ENCODE measurements at places on chromosomes 5 and 9.

DNA sequence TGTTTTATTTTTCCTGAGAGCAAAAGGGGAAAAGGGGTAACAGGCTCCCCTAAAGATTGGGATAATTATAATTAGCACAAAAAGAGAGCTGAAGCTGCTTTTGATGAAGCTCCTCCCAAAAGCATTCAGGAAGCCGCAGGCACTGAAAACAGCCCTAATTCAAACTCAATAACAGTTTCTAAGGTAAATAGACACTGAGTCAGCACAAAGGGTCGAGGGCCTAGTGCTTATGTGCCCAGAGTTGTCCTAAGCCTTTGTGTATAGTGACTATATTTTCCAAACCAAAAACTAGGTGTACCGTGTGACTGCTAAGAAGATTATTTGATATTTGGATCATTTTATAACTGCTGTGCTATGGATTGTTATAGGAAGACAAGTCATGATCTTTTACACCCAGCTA, 67.7 kb downstream of the HMHB1 start:
- H3K4me1 ChIP-seq: no peaks in the 10 kb centered on the region
- H3K4me3 ChIP-seq: no peak overlapping the region
- no peak overlapping the region for H3K27ac ChIP-seq
- no peaks in the 10 kb centered on the region for H3K36me3 ChIP-seq
- no peak for DNase-seq

DNA sequence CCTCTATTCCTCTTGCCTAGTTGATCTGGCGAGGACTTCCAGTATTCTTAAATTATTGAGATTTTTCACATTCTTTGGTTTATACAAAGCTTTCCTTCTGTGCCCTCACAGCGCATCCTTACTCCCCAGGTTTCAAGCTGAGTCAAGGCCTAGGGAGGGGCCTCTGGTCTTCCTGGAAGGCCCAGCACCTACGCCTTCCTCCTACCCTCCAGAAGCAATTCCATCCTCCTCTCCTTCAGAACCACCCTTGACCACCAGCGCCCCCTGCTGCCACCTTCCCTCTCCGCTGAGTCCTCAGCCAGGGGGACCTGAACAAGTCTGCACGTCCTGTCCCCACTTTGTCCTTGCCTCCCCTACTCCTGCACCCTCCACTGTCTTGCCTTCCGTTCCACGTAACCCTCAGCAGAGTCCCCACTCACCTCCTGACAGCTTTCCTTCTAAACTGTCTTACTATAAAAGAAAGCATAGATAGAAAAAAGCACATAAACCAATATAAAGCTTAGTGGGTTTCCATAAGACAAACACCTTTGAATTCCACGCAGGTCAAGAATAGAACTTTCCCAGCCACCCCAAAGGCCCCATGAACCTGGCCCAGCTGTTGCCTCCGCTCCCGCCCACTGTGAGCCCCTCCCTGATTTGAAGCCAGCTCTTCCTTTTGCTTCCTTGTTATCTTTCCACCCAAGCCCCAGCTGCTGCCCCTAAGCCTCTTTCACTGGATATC, 63.0 kb upstream of the CTSL start:
- H3K4me1 ChIP-seq: no peaks in the 10 kb centered on the region
- H3K4me3 ChIP-seq: no peak overlapping the region
- no peaks in the 10 kb centered on the region for H3K36me3 ChIP-seq
- no peak overlapping the region for H3K27ac ChIP-seq
- no peaks in the 10 kb centered on the region for H3K27me3 ChIP-seq

GRCh38 chr5:170846416-170846815, 15.4 kb upstream of the RANBP17 start:
- H3K27ac ChIP-seq: no peak overlapping the region
- H3K36me3 ChIP-seq: no peaks in the 10 kb centered on the region
- no peak overlapping the region for H3K4me3 ChIP-seq
- H3K4me1 ChIP-seq: no peaks in the 10 kb centered on the region

- no peaks in the 10 kb centered on the region for H3K27me3 ChIP-seq
- H3K4me1 ChIP-seq: no peaks in the 10 kb centered on the region
- no peak overlapping the region for H3K4me3 ChIP-seq
- DNase-seq: no peak
- no peaks in the 10 kb centered on the region for H3K36me3 ChIP-seq
- no peak overlapping the region for H3K27ac ChIP-seq
Measured at GRCh38 chr5:148902478-148902877, 76.1 kb downstream of the ADRB2 start.

- H3K4me1 ChIP-seq: peaks cover 6% of the 10 kb centered on the region
- no peaks in the 10 kb centered on the region for H3K27me3 ChIP-seq
- no peak overlapping the region for H3K4me3 ChIP-seq
- H3K36me3 ChIP-seq: no peaks in the 10 kb centered on the region
Measured at GRCh38 chr9:114798780-114799427, 6.9 kb downstream of the TNFSF15 start.

DNA sequence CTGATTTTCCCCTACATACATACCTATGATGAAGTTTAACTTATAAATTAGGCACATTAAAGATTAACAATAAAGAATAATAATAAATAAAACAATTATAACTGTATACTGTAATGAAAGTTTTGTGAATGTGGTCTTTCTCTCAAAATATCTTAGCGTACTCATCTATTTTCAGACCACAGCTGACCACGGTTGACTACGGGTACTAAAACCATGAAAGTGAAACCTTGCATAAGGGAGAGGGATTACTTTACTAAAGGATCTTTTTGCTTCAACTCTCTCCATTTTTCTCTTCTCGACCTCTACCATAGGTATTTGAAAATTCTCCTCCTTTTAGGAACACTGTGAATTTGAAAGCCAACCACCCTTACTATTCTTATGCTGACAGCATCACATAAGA, 475.5 kb downstream of the CETN3 start:
- DNase-seq: no peak
- H3K27ac ChIP-seq: no peak overlapping the region
- no peak overlapping the region for H3K4me3 ChIP-seq
- peaks cover 20% of the 10 kb centered on the region for H3K4me1 ChIP-seq

DNA sequence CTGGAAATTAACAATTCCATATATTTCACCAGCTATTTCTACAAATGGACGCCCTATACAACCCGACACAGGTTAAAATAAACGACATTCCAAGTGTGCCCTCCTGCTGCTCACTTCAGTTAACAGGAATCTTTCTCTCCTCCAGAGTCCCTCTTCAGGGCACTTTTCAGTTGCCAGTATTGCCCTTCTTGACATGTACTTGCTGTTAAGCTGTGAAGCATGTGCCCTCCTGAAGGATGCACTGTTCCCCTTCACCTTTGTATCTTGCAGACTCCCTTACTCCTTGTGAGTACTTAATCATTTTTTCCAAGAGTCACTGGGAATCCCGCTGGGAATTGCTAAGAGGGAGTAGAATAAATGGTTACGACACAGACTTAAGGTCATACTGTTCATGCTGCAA, 364.1 kb downstream of the CTNND2 start:
- no peak overlapping the region for H3K27ac ChIP-seq
- no peaks in the 10 kb centered on the region for H3K4me1 ChIP-seq
- H3K27me3 ChIP-seq: no peaks in the 10 kb centered on the region
- DNase-seq: no peak
- no peaks in the 10 kb centered on the region for H3K36me3 ChIP-seq

DNA sequence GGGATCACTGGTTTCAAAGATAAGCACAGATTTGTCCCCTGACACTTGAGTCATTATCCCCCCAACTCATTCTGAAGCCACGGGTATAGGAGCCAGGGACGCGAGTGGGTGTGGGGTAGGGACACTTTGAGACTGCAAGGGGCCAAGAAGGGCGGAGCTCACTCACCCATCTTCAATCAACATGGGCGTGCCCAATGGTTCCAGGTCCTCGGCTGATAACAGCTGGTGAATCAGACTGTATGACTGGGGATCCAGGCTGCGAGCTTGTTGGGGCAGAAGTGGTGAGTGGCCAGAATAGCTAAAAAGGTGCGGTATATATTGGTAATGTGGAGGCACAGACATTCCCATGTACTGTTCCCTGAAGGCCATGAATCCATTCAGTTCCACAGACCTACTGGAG, 30.7 kb upstream of the NR5A1 start:
- peaks cover 6% of the 10 kb centered on the region for H3K36me3 ChIP-seq
- H3K4me1 ChIP-seq: no peaks in the 10 kb centered on the region
- H3K27ac ChIP-seq: no peak overlapping the region
- H3K27me3 ChIP-seq: no peaks in the 10 kb centered on the region

DNA sequence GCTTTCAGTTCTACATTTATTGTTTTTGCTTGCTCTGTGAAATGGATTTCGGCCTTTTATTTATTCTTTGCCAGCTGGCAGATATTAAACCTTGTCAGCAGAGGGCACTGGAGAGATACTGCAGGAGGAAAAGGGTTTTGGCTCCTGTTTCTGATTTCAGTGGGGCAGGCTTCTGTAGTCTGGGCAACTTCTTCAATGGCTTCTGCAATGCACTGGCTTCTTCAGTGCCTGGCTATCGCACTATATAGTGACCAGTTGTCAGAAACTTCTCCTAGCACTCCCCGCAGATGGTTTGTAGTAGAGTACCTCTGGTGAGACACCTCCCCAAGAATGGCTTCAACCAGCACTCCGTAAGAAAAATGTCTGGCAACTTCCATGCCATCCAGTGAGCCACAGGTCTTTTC, 3.2 kb upstream of the NFX1 start:
- no peaks in the 10 kb centered on the region for H3K27me3 ChIP-seq
- H3K36me3 ChIP-seq: peaks cover 5% of the 10 kb centered on the region
- H3K4me1 ChIP-seq: peaks cover 19% of the 10 kb centered on the region
- DNase-seq: peak; percentile 46

- no peak for DNase-seq
- H3K4me1 ChIP-seq: no peaks in the 10 kb centered on the region
- no peaks in the 10 kb centered on the region for H3K27me3 ChIP-seq
- H3K27ac ChIP-seq: no peak overlapping the region
- H3K4me3 ChIP-seq: no peak overlapping the region
Measured at GRCh38 chr9:14031810-14032209, 282.1 kb downstream of the NFIB start.

- peaks cover 30% of the 10 kb centered on the region for H3K36me3 ChIP-seq
- no peaks in the 10 kb centered on the region for H3K27me3 ChIP-seq
- DNase-seq: no peak
- peak overlapping the region; percentile 62 for H3K27ac ChIP-seq
- peaks cover 5% of the 10 kb centered on the region for H3K4me1 ChIP-seq
Measured at GRCh38 chr9:38393128-38393796, 760 bp downstream of the ALDH1B1 start.

DNA sequence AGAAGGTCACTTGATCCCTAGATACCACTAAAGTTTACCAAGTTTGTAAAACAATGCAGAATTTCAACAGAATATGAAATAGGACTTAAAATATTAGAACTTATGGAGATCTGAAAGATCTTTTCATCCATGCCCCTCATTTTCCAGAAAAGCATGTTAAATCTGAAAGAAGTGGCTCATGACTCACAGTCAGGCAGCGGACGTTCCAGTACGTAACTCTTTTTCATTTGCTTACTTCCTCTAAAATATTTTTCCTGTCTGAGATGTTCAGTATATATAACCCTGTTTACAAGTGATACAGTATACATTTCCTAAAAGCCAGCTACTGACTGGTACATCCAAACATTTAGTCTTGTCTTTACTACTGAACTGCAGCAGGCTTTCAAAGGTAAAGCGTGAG, 22.3 kb downstream of the FBXW2 start:
- H3K27me3 ChIP-seq: no peaks in the 10 kb centered on the region
- no peaks in the 10 kb centered on the region for H3K4me1 ChIP-seq
- H3K27ac ChIP-seq: no peak overlapping the region
- H3K36me3 ChIP-seq: peaks cover 28% of the 10 kb centered on the region
- no peak for DNase-seq
- no peak overlapping the region for H3K4me3 ChIP-seq

DNA sequence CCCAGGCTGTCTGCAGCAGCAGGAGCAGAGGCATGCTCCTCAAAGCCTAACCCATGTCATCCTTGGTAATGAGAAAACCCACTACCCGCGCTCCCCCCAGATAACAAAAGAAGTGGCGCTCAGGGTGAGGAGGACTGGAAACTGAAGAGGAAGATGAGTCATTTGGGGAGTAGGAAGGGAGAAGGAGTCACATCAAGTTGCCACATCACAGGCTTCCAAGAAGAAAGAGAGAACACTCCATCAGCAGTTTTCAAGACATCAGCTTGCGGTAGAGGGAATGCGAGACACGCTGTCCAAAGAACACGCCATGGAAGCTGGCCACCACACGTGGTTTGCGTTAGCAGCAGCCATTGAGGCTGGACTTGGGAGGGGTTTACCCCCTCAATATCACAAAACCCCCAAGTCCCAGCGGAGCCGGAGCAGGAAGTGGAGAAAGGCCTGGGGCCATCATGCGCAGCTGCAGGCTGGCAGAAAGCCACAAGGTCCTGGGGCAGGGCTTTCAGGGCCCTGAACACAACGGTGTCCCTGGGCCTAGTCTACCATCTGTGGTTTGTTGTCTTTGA, 41.5 kb downstream of the SH3PXD2B start:
- H3K36me3 ChIP-seq: no peaks in the 10 kb centered on the region
- no peak for DNase-seq
- no peak overlapping the region for H3K4me3 ChIP-seq
- no peak overlapping the region for H3K27ac ChIP-seq
- H3K27me3 ChIP-seq: no peaks in the 10 kb centered on the region

DNA sequence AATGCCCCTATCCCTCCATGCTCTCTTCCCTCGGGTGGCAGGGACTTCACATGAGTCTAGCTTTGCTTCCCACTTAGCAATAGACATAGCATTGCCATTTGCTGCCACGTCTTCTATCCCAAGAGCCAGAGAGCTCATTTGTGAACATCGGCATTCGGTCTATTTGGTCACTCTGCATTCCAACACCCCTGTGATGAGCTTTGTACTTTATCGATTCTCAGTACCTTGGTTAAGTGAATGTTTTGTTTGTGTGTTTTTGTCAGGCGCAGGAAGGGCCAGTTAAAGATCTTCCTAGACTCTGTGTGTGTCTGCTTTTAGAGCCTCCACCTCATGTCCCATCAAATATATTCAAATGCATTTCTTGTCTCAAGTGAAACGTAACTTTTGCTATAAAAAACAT, 141.7 kb downstream of the TARS1 start:
- no peak overlapping the region for H3K4me3 ChIP-seq
- no peak for DNase-seq
- no peak overlapping the region for H3K27ac ChIP-seq
- peaks cover 31% of the 10 kb centered on the region for H3K27me3 ChIP-seq
- no peaks in the 10 kb centered on the region for H3K4me1 ChIP-seq
- no peaks in the 10 kb centered on the region for H3K36me3 ChIP-seq

DNA sequence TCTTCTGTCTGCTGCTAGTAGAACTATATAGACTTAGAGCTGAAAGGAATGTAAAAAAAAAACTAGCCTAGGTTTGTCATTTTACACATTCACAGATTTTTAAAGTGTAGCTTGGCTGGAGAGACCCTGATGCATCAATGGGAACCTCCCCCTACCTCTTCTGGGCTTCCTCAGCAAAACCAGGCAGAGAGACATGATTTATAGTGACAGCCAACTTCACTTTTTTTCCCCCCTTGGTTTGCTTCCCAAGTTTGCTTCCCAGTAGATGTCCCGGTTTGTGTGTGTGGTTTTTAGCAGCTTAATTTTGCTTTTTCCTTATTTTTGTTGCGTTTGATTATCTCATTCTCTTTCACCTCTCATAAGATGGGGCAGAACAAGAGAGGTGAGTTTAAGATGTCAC, 1.8 kb downstream of the OTULIN start:
- no peaks in the 10 kb centered on the region for H3K27me3 ChIP-seq
- peaks cover 12% of the 10 kb centered on the region for H3K4me1 ChIP-seq
- H3K4me3 ChIP-seq: no peak overlapping the region
- H3K27ac ChIP-seq: no peak overlapping the region
- H3K36me3 ChIP-seq: no peaks in the 10 kb centered on the region

GRCh38 chr9:134419684-134420076, 93.4 kb downstream of the RXRA start:
- DNase-seq: no peak
- H3K27ac ChIP-seq: no peak overlapping the region
- H3K27me3 ChIP-seq: no peaks in the 10 kb centered on the region
- peaks cover 2% of the 10 kb centered on the region for H3K36me3 ChIP-seq

- H3K4me1 ChIP-seq: no peaks in the 10 kb centered on the region
- H3K36me3 ChIP-seq: no peaks in the 10 kb centered on the region
- no peak for DNase-seq
- no peak overlapping the region for H3K27ac ChIP-seq
Measured at GRCh38 chr5:122077366-122078115, 518 bp downstream of the LOX start.
